ENCODE measurements at places on chromosomes 4 and X.

GRCh38 chr4:10963241-10963640 lies 278.7 kb upstream of the CLNK start:
- no peak for DNase-seq

GRCh38 chr4:138697851-138698250 lies 317.7 kb upstream of the NOCT start:
- no peak for DNase-seq

- no peak for DNase-seq
Observed at GRCh38 chr4:79854856-79855502, 218.1 kb downstream of the ANTXR2 start.

DNA sequence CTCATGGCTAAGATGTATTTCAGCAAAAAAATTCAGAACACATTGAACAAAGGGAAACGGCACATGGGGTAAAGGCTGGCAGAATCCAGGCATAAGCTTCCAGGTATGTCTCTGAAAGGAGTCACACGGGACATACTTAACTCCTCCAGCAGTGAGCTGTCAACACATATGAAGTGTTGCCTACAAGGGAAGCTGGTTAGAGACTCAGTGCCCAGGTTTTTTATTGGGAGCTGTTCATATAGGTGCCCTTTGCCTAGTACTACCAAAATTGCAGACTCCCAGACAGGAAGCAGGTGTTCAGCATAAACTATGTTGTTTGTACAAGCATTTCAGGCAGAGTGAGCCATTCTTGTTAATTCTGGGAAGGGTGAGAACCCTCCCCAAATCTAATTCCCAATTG lies 77.4 kb upstream of the PUDP start:
- DNase-seq, result no peak

Data from CD8-positive, alpha-beta memory T cell (primary cell).